Type B pancreatic cell (in vitro differentiated cells): ENCODE measurements at places on chromosomes 13 and 19.

GRCh38 chr13:91169321-91170050, 178.0 kb upstream of the MIR17HG start:
- no peak for DNase-seq

- no peak for DNase-seq
Observed at GRCh38 chr13:73991884-73992283, 142.3 kb downstream of the KLF12 start.

DNA sequence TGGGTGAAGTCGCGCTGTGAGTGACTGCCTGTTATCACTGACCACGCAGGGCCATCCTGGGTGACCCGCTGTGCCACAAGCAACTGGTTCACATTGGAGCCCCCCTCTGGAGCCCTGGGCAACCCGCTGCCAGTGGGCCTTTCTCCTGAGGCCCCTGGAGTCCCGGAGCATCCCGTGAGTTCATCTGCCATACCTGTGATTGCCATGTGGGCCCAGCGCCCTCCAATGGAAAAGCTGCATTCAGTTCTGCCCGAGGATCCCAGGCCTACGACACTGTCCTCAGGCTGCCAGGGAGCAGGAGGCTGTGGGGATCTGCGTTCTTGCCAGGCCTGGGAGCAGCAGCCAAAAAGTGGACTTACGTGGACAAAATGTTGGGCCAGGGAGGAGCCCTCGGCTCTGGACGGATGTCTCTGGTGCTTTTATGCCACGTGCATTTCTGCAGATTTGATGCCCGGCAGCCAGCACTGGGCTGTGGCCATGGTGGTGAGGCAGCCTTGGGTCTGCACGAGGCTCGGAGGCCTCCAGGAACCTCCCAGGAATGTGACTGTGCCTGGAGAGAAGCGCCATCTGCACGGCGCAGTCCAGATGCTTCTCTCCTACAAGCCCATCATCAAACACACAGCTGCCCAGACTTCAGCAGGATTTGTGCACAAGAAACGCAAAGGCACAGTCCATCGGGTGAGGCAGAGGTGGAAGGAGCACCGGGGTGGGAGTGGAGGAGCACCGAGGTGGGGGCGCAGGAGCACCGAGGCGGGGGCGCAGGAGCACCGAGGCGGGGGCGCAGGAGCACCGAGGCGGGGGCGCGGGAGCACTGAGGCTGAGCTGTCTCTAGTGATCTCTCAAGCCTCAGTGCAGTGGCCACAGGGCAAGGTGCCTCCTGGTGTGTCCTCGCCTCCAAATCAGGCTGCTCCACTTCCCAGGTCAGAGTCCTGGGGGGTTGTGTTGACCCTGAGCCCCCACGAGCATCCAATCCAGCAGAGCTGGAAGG, 44.0 kb downstream of the C13orf46 start:
- DNase-seq: peak; percentile 62

DNA sequence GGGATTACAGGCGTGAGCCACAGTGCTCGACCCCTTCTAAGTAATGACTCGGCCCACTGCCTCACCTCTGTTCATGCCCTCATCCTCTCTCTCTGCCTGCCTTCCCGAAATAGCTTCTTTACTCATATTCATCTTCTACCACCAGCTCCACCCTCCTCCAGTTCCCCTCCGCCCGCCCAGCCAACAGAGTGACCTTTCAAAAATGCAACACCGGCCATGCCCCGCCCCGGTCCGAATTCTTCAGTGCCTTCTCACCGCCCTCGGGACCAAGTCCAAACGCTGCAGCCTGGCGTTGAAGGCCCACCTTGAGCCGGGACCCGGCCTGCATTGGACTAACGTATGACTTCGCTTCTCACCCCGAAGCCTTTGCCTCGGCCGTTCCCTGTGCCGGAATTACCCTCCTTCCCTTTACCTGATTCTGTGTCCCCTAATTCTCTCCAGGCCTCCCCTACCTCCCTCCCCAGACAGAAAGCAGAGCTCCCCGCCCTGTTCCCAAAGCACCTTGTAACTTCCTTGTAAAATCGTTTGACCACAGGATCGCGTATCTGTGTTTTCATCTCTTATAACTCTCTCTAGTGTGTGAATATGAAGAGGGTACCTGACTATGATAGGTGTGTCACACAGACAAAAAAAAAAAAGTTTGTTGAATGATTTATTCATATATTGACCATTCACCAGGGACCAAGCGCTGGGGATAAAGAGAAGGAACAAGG, 8.1 kb upstream of the MUC16 start:
- DNase-seq: no peak

GRCh38 chr19:613732-614567, 19.4 kb downstream of the POLRMT start:
- no peak for DNase-seq

DNA sequence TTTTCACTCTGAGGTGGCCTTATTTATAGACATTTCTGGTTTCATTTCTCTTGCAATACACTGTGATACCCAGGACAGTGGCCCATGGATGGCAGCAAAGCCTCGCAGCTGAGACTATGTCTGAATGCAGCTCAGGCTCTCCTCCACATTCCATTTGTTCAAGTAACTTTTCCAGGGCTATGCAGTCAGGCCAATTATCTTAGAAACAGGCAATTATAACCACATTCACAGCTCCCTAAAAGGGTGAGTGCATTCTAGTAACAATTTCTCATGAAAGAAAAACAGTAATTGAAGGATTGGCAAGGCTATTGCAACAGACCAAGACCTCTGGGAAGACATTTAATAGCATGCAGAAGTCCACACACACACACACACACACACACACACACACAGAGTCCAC, 264.0 kb downstream of the TBC1D4 start:
- no peak for DNase-seq

DNA sequence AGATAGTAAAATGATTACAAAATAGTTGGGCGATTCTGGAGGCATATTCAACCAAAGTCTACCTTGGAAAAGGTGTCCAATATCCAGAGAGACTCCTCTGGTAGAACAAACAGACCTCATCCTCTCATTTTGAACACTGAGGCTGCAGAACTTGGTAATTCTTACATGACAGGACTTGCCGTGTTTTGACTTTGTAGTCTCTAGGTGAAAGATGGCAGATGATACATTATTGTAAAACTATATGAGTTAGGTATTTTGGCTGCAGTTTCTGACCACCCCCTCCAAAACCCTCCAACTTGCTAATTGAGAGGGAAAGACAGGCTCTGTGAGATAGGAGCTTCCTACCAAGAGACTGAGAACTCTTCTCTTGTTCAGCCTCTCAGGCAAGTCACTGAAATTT, 22.6 kb downstream of the SAE1 start:
- no peak for DNase-seq

- no peak for DNase-seq
Observed at GRCh38 chr13:96835546-96835945, 158.7 kb downstream of the OXGR1 start.

DNA sequence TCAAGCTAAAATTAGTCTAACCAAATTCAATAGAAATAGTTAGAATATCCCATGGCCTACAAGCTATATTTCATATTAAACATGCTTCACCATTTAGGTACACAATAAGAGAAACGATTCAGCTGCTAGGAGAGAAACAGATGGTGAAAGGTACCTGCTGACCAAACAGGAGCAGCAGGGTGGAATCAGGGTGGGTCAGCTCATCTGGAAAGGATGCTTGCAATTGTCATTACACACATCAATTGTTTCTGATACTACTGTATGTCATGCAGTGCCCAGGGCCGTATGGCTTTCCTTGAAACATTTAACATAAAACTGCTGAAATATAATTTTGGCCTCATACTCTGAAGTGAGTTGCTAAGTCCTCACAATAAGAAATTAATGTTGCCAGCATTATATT, 776.0 kb downstream of the DACH1 start:
- DNase-seq: no peak

GRCh38 chr13:27130979-27131623, 40.5 kb downstream of the USP12 start:
- no peak for DNase-seq

DNA sequence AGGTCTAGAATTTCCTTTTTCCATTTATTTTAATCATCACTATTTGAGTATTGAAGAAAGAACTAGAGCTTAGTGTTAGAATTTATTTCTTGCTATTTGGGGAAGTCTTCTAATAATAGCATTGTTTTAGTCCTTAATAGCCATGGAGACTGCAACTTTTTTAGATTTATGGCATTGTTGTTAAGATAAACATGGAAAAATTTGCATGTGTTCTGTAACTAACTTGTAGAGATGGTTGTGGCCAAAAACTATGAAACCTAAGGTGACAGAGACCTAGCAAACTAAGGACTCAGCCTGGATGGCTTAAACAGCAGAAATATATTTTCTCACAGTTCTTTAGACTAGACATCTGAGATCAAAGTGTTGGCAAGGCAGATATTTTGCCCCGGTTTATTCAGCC, 246.4 kb downstream of the SPRY2 start:
- DNase-seq: no peak

DNA sequence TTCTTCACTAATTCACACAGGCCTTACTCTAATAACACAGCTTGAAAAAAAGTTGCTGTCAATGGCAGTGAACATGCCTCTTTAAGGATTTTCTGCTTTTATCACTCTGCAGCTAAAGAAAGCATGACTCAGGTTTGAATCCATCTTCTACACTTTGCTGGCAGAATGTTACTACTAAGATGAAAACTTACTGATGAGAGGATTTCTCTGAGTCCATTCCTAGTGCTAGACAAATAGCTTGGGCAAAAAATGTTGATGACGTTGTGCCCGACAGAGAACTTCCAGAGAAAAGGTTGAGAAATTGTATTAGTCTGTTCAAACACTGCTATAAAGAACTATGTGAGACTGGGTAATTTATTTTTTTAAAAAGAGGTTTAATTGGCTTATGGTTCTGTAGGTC, 572.0 kb downstream of the IRS2 start:
- DNase-seq: no peak

DNA sequence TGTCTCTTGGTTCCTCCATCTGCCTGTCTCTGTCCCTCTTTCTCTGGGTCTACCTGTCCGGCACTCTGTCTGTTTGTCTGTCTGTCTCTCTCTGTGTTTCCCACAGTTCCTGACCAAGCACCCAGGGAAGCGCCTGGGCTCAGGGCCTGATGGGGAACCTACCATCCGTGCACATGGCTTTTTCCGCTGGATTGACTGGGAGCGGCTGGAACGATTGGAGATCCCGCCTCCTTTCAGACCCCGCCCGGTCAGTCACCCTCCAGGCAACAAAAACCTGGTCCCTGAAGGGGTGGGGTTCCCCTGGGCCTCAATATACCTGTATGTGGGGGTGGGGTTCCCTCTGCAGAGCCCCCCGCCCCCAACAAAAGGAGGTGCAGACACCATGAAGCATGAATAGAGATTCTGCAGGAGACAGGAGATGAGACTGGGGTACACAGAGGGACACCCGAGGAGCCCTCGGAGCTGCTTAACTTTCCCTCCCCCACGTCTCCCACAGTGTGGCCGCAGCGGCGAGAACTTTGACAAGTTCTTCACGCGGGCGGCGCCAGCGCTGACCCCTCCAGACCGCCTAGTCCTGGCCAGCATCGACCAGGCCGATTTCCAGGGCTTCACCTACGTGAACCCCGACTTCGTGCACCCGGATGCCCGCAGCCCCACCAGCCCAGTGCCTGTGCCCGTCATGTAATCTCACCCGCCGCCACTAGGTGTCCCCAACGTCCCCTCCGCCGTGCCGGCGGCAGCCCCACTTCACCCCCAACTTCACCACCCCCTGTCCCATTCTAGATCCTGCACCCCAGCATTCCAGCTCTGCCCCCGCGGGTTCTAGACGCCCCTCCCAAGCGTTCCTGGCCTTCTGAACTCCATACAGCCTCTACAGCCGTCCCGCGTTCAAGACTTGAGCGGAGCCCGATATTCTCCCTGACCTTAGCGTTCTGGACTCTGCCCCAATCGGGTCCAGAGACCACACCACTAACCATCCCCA, 2.6 kb upstream of the CACNG7 start:
- no peak for DNase-seq

- DNase-seq: no peak
Observed at GRCh38 chr13:84136582-84136981, 254.3 kb upstream of the SLITRK1 start.

DNA sequence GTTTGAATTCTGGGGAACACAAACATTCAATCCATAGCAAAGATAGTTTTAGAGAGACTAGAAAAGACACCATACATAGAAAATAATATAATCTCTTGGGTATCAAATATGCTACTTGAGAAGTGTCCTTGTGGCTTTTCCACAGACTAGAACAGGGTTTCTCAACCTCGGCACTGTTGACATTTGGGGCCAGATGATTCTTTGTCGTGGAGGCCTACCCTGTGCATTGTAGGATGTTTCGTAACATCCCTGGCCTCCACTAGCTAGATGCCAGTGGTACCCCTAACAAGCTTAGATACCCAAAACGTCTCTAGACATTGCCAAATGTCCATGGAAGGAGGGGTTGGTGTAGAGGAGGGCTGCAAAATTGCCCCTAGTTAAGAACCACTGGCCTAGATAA, 2.2 kb upstream of the ESD start:
- DNase-seq: no peak

DNA sequence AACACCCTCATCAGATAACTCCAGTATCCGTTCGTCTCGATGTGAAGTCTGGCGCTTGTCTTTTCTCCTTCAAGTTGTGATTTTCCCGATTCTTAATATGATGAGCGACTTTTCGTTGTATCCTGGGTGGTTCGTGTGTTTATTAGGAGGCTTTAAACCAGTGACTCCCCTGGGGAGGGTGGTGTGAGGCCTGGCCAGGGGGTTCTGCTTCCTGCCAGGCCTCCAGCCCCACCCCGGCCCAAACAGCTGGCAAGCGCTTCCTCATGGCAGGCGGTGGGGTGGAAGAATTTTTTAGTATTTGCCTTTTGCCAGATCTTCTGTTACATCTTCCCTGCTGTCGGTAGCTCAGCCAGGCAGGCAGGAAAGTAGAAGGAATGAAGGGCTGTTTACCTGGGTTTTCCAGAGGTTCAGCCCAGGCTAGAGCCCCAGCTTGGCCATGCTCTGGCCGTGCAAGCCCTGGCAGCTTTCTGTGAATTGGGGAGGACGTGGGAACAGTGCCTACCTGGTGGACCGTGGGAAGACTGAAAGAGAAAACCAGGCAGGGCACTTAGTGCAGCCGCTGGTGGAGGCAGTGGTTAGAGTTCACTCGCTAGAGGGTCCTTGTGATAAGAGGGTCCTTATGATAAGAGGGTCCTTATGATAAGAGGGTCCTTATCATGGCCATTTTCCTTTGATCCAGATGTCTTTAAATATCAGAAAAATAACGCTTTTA, 37.7 kb upstream of the DCUN1D2 start:
- no peak for DNase-seq

- no peak for DNase-seq
Observed at GRCh38 chr19:55446060-55446459, 3.0 kb upstream of the SHISA7 start.

DNA sequence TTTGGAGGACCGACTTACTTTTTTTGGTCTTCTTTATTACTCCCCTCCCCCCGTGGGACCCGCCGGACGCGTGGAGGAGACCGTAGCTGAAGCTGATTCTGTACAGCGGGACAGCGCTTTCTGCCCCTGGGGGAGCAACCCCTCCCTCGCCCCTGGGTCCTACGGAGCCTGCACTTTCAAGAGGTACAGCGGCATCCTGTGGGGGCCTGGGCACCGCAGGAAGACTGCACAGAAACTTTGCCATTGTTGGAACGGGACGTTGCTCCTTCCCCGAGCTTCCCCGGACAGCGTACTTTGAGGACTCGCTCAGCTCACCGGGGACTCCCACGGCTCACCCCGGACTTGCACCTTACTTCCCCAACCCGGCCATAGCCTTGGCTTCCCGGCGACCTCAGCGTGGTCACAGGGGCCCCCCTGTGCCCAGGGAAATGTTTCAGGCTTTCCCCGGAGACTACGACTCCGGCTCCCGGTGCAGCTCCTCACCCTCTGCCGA, 409 bp downstream of the FOSB start:
- no peak for DNase-seq

GRCh38 chr19:6098574-6098973, 11.7 kb downstream of the RFX2 start:
- no peak for DNase-seq
